ENCODE measurements at places on chromosomes 1 and 21.

GRCh38 chr1:227895828-227896685, 51.7 kb downstream of the WNT9A start:
- DNase-seq, result no peak

DNA sequence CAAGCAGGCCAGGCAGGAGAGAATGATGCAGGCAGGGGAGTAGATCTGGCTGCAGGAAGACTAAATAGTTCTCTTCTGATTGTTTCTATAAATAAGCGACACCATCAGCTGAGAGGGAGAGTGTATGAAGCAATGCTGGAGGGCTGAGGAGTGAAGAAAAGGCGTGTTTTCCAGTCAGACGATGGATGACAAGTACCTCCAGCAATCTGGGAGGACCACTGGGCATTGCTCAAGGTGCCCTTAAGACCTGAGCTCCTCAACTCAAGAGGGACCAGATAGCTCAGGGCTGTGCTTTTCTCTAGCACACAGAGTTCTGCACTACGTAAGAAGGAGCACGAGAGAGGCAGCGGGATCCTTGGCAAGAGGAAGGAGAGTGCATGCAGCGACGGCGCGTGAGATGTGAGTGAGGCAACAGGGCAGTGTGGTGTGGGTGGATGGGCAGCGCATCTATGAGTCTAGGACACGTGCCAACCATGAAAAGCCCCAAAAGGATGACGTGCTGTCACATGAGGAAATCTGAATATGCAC, 36.0 kb downstream of the PABPC4 start:
- DNase-seq, result no peak

DNA sequence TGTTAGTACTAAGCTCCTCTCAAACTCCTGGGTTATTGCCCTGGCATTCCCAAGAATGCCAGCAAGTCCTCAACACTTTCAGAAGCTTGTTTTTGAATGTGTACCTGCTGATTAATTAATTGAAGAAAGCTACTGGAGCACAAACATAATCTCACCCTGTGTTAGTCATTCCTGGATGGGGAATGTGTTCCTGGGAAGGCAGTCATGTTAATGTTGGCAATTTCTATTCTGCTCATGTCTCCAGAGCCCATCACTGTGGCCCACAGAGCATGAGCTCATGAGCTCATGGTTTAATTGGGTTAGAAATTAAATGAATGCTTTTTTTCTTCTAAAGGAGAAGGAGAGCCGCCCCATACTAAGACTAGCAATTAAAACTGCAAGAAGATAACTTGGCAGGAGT, 31.9 kb upstream of the KCNA3 start:
- DNase-seq, result no peak

- DNase-seq, result no peak
Measured at GRCh38 chr1:215143497-215143896, 61.0 kb downstream of the KCNK2 start.

DNA sequence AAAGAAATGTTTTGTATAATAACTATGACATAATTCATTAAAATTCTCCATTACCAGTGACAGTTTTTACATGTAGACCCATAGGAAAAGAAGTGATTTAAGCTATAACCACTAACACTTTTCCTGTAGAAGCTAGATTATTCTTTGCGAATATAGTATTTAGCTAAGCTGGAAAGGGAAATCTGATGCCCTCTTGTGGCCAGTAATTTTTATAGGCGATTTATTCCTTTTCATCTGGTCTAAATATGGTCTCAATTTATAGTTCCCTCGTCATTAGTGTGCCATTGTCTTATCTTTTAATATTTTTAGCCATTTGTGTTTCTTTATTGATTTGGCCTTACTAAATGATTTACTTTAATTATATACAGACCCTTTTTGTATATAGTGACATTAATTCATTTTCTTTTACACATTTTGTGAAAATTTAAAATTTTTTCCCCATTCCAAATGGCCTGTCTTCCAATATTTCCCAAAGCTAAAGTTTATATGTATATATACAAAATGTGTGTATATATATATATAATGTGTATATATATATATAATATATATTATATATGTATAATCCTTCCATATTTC, 26.7 kb downstream of the BTG3 start:
- peak; percentile 80 for DNase-seq

Measured in fibroblast of the aortic adventitia (primary cell).